ENCODE measurements at places on chromosomes 7 and 10. TPM values are rescaled to one million over a fixed set of nuclear protein-coding genes. Genes with fewer than 3 reads are reported as not detected.

NPC1L1 gene
- total RNA-seq: 0.07 TPM

SLC26A5 gene
- total RNA-seq: not detected

GATA3 gene
- total RNA-seq: 7.2 TPM

MRC1 gene
- total RNA-seq: 0.03 TPM

PILRA gene
- 5.2 TPM for total RNA-seq

NXPH1 gene
- not detected for total RNA-seq

MSMB gene
- not detected for total RNA-seq

ITIH5 gene
- 0.08 TPM for total RNA-seq
